Stimulated activated CD8-positive, alpha-beta memory T cell treated with anti-CD3 and anti-CD28 coated beads, Interleukin-2, amount 100 ng/mL, for 1 hour (primary cell): ENCODE measurements at places on chromosomes 7 and 10.

GRCh38 chr10:83582407-83583095, 556.8 kb upstream of the GHITM start:
- no peak for DNase-seq

- DNase-seq, result no peak
These were observed 56.7 kb downstream of the DLG5 start for GRCh38 chr10:77869626-77870420.

DNA sequence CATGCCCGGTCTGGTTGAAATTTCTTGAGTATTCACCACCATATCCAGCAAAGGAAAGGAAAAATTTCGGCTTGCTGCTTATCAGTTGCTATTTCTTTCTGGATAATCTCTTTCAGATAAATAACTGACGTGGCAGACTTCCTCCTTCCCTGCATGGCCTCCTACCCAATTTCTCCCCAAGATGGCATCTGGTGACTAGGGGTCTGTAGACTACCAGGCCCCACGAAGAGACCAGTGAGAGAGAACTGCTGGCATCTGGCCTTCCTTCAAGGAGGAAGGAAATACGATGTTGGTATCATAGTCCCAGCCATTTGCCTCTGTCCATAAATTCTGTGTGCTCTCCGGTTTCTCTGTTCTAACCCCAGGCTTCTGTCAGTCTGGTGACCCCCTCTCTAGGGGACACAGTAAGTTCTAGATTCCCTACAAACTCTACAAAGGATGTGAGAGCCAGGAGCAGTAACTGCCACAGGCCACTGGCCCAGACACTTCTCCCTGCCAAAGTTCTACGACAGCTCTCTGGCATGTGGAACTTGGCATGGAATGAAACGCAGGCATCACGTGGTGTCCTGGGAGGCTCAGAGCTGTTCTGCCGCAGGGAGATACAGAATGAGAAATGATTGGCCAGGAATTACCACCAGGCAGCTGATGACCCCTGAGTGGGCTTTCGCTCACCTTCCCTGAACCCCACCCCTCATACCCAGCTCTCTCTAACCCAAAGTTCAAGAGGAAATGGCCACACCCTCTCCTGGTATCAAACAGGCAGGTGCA, 30.0 kb upstream of the MSRB2 start:
- DNase-seq, result no peak

DNA sequence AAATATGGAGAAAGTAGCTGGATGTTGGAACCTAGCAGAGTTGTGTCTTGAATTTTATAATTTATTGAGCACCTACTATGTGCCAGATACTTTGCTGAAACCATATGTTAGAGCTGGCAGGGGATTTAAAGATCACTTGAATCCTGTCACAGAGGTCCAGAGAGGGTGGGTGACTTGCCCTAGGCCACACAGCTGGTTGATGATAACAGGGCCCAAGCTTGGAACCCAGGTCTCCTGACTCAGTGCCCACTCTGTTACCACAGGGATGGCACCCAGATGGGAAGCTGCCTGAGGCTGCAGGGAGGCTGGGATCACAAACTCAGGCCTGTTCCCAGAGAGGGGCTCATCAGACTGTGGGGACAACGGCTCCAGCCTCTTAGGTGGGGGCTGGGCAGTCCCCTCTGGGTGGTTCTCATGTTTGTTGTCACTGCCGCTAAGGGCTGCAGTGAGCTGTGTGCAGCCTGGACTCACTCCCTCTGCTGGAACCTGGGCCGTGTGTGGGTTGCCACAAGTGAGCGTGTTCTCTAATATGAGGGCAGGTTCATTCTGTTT, 18.6 kb downstream of the GOLGA7B start:
- DNase-seq, result no peak

DNA sequence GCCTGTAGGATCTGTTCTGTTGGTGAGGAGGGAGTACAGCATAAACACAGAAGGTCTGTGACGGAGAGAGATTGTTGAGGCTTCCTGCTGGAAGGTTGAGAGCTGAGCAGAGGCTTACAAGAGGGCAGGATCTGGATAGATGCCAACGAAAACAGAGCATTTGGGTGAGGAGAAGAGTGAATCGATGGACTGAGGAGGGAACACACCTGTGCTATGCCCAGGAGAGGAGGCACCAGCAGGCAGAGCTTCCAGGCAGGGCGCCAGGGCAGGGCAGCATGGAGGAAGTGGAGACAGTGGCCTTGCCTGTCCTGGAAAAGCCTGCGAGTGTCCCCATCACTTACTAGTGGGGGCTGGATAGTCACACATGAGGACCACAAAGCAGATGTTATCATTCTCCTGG, 282.9 kb downstream of the PAXIP1 start:
- DNase-seq, result no peak

DNA sequence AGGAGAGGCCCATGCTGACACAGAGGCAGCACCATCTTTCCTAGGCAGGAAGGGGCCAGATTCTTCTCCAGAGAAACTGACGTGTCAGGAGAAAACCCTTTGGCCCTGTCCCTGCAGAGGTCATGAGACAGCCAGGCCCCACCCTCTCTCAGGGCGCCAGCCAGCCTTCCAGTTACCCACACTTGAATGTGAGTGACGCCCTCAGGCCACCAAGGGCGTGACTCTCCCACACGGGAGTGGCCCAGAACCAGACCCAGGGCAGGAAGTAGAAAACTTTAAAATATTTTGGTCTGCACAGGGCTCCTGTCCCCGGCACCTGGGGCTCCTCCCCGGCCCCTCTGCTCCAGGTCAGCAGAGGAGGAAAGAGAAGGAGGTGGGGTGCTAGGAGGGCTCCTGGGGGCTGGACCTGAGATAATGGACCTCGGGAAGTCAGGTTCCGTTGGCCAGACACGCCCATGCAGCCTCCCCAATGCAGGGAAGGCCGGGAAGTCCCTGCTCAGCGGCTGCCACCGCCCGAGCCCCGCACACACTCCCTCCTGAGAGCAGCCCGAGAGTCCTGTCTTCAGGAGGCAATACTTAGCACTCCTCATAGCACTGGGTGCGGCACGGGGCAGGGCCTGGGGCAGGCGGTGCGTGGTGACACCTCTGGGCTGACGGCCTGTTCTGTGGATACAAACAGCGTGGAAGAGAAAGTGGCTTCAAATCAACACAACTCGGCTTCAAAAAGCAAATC, 67.0 kb upstream of the CFAP46 start:
- no peak for DNase-seq

- DNase-seq, result no peak
These were observed 189.2 kb upstream of the PODXL start for GRCh38 chr7:131745390-131746248.

GRCh38 chr10:19580691-19581090, 235.5 kb upstream of the PLXDC2 start:
- DNase-seq, result no peak

DNA sequence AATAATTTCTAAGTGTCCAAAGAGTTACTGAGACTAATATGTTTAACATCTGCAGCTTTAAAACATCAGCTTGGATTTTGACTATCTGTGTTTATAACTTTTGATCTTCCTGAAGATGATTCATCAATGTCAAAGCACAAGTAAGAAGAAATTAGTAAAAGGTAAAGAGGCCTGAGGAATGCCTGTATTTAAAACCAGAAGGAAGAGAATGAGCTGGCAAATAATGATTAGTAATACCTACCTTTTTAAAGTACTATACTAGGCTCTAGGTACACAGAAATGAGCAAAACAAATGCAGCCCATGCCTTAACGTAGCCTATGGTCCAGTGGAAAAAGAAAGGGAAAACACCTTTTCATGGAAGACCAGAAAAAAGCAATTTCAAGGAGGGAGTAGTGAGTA, 158.0 kb downstream of the KCND2 start:
- no peak for DNase-seq

DNA sequence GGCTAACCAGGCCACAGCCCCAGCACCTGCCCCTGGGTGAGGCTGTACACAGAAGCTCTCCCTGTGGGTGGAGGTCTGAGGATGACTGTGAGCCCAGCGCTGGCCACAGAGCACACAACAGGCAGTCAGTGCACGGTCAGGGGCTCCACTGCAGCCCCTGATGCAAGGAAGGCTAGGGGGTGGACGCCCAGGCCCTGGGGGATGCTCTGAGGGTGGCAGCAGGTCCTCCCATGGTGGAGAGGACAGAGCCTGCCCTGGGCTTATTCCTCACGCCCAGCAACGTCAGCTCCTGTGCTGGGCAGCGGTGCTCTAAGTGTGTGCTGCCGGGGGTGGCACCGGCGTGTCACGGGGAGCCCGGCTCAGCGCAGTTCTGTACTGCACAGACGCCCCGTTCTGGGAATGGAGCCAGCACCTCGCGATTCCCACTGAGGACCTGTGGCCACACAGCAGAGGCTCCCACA, 223.2 kb downstream of the MAD1L1 start:
- DNase-seq, result no peak

GRCh38 chr7:148819697-148820360, 64.3 kb downstream of the EZH2 start:
- no peak for DNase-seq

DNA sequence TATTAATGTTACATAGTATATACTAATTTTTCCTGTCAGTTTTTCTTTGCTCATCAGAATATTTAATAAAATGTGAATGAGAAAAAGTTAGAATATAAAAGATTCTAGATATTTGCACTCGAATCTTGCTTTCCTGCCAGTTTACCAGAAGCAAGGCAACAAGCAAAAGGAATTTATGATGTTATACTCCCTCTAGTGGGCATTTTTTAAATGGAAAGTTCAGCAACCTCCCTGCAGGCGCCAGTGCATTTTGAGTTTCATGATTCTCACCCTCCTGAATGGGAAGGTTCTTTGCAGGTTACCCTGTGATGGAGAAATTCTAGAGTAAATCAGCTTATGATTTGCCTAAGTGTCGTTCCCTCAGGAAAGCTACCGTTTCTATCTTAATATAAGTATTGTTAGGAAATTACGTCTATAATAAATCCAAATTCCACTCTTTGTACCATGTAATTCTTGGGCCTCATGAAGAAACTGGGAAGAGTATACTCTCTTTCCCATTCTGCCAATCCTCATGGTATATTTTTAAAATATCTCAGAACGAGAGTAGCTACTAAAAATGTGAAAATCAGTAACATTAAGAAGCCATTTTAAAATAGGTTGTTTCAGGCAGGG, 350.0 kb downstream of the CRPPA start:
- no peak for DNase-seq

DNA sequence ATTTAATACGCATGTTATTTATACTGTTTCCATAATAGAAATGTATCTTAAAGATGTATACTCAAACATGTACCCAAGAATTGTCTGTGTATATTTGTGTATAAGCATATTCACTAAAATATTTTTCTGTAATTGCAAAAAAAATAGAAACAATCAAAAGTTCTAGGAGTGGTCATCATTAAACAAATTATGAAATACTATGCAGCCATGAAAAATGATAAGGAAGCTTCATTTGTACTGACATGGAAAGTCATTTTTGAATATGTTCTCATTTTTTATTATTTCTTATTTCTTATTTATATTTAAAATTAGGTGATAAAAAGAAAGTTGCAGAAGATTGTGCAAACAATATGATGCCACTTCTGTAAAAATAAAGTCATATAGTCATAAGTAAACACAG, 400.0 kb upstream of the AUTS2 start:
- no peak for DNase-seq

- no peak for DNase-seq
These were observed 39.1 kb upstream of the RAB18 start for GRCh38 chr10:27464993-27465392.

DNA sequence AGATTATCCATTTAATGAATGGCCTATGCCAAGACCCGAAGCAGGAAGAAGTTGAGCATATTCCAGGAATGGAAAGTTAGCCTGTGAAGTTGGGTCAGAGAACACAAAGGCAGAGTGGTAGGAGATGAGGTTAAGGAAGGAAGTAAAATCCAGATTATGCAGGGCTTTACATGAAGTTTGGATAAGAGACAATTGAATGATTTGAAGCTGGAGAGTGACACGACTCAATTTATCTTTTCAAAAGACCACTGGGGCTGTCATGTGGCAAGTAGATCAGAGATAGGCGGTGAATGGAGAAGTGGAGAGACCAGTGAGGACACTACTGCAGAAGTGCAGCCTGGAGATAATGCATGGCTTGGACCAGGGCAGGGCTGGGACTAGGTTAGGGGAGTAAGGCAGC, 7.2 kb upstream of the CNOT4 start:
- no peak for DNase-seq

DNA sequence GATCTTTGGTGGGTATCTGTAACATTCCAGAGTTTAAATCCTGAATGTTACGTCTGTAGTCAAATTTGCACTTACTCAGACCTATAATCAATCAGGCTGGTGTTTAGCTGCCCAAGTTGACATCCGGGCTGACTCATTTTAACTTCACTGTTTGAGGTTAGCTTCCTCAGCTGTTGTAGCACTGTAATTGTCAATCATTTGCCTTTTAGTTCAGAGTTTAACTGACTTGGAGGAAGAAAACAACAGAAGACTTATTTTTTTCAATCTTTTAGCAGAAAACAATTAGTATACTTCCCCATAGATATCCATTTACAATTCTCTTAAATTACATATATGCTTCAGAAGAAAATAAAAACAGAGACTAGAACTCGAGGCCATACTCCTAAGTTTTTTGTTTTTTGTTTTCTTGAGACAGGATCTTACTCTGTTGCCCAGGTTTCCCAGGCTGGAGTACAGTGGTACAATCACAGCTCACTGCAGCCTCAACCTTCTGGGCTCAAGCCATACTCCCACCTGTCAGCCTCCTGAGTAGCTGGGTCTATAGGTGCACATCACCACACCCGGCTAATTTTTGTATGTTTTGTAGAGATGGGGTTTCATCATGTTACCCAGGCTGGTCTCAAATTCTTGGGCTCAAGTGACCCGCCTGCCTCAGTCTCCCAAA, 38.5 kb upstream of the LRRC17 start:
- DNase-seq, result no peak

- DNase-seq, result no peak
These were observed 237.5 kb upstream of the KLF6 start for GRCh38 chr10:4022473-4022872.

- no peak for DNase-seq
These were observed 60.1 kb upstream of the ARID5B start for GRCh38 chr10:61841338-61841875.

DNA sequence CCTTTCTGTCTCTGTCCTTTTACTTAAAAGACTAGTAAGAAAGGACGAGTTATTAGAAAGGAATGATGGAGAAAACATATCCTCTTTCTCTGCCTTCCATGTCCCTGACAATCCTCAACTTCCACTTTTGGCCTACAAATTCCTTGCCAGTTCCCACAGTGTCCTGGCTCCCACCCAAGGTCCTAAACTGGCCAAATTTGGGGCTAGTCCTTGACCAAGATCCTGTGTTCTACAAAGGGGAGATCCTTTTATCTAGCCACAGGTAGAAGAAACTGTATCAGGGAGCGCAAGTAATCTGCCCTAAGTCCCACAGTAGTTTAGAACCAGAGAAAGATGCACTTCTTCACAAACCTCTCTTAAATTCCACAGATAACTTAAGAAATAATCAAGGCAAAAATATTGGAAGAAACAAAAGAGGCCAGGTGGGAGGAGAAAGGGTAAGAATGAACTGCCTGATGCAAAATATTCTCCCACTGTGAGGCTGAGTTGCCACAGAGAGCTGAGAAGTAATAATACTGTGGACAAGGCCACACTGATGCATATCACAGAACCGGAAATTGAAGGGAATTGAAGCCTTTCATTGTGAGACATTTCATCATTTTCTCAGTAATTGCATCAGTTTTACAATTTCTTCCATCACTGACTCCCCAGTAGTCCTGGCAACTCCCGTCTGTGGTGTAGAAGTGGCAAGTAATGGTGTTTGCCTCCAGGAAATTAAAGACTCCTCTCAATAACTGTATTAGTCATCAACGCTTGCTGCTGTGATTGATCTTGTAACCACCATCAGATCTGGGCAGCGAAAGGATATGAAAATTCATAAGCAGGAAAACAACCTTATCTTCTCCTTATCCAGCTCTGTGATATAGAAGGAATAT, 47.2 kb downstream of the DNAJC12 start:
- DNase-seq, result no peak

- no peak for DNase-seq
These were observed 65.4 kb upstream of the CCAR1 start for GRCh38 chr10:68655620-68656126.
